Brain (organoid and tissue), 16 donors: ENCODE measurements at places on chromosomes 7 and 10. TPM values are rescaled to one million over a fixed set of nuclear protein-coding genes. Genes with fewer than 3 reads are reported as not detected.

Gene MKX
- polyA plus RNA-seq = 0.61 TPM

Gene ASIC3
- polyA plus RNA-seq = 2.0 TPM

Gene EPHA1
- polyA plus RNA-seq = 0.42 TPM

Gene THSD7A
- polyA plus RNA-seq = 1.3 TPM

Gene DRGX
- 0.12 TPM for polyA plus RNA-seq

Gene BMI1
- polyA plus RNA-seq = 32.5 TPM

Gene GPR15LG
- polyA plus RNA-seq = not detected

Gene UPK3B
- polyA plus RNA-seq = not detected

Gene AGR2
- 2.0 TPM for polyA plus RNA-seq

Gene INSYN2A
- polyA plus RNA-seq = 7.7 TPM

Gene CARD11
- 7.4 TPM for polyA plus RNA-seq

Gene ADAM12
- polyA plus RNA-seq = 1.4 TPM

Gene TMEM229A
- 1.9 TPM for polyA plus RNA-seq

Gene UPK3BL1
- polyA plus RNA-seq = 23.2 TPM

Gene IL15RA
- polyA plus RNA-seq = 2.4 TPM

Gene NIPSNAP2
- polyA plus RNA-seq = 75.0 TPM

Gene SLC37A3
- polyA plus RNA-seq = 13.4 TPM

Gene UROS
- polyA plus RNA-seq = 45.3 TPM

Gene BMPER
- 2.1 TPM for polyA plus RNA-seq

Gene SORCS1
- 0.71 TPM for polyA plus RNA-seq

Gene BICC1
- polyA plus RNA-seq = 0.49 TPM
